Nucleus accumbens (tissue), 56 donors: ENCODE measurements at places on chromosomes 1 and 21.

DNA sequence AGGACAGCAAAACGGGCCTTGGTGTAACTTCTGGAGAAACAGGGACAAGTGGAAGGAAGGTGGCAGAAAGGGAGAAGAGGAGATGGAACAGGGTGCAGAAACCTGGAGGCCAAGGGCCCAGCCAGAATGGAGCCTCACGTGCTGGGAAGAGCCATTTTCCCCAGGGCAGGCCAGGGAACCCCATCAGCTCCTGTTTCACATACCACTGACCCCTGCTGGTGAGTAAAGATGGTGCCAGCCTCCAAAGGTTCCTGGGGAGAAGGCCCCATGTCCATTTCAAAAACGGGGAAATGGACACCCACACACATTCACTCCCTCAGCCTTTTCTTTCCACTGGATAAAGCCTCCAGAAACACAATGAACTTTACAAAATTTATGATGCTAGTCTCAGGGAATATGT, 57.6 kb upstream of the JUN start:
- no peak for DNase-seq

GRCh38 chr1:207221934-207222351, 99.5 kb upstream of the CD55 start:
- no peak for DNase-seq

- DNase-seq = no peak
These were observed 1.4 kb downstream of the PFKFB2 start for GRCh38 chr1:207054491-207054890.

DNA sequence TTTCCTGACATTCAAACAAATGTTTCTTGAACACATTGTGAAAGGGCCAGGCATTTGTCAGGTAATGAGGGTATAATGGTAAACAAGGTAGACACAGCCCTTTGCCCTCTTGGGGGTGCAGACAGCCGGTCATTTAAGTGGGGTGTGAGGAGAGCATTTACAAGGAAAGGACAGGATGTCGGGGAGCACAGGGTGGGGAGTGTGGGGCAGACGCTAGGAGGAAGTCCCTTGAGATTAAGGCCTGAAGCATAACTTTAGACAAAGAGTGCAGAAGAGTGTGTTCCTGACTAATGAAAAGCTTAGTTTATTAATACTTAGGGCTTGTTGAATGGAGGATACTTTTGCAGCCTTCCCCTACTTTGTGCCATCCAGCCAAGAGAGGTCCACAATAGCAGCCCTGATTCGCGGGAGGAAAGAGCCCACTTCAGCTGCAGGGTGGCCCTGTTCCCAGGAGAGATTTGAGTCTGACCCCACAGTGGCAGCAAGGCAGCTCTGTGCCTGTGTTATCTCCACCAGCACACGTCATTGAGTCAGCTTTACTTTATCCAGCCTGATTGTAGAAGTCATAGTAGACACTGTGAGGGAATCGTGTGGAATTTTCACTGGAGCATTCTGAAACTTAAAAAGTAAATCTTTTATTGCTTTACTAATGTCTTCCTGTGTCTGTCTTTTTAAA, 35.1 kb downstream of the MPZL1 start:
- no peak for DNase-seq

DNA sequence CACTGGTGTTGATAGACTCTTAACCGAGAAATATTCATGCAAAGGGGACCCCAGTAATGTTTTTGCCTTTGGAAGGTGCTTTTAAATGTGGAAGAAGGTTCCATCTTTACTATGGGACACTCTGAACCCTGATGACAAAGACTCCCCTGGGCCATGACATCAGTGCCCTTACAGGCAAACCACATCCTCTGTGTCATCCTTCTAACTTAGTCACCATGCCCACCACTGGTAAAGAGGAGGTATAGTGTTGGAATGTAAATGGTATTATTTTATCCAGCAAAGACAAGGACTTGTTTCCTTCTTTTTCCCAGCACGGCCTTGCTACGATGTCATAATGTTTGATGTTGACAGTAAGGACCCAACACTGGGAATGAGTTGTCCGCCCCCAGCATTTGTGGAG, 12.6 kb downstream of the METTL13 start:
- DNase-seq = no peak
